ENCODE measurements at places on chromosomes 1 and 21. TPM values are rescaled to one million over a fixed set of nuclear protein-coding genes. Genes with fewer than 3 reads are reported as not detected.

The PRAMEF5 gene
- not detected for total RNA-seq

The CNR2 gene
- not detected for total RNA-seq

The CFAP298 gene
- total RNA-seq, result 28.9 TPM

The DLGAP3 gene
- 0.13 TPM for total RNA-seq

The RPE65 gene
- total RNA-seq, result not detected

The GPR37L1 gene
- not detected for total RNA-seq

The P3H1 gene
- 130 TPM for total RNA-seq

The CDK18 gene
- 3.3 TPM for total RNA-seq

The HEYL gene
- 0.38 TPM for total RNA-seq

The SMCP gene
- total RNA-seq, result not detected

The RBM8A gene
- 54.4 TPM for total RNA-seq

The HENMT1 gene
- total RNA-seq, result 4.2 TPM
